ENCODE measurements at places on chromosomes 12 and 14.

- DNase-seq = no peak
Observed at GRCh38 chr12:57815177-57816000, 3.1 kb downstream of the AVIL start.

DNA sequence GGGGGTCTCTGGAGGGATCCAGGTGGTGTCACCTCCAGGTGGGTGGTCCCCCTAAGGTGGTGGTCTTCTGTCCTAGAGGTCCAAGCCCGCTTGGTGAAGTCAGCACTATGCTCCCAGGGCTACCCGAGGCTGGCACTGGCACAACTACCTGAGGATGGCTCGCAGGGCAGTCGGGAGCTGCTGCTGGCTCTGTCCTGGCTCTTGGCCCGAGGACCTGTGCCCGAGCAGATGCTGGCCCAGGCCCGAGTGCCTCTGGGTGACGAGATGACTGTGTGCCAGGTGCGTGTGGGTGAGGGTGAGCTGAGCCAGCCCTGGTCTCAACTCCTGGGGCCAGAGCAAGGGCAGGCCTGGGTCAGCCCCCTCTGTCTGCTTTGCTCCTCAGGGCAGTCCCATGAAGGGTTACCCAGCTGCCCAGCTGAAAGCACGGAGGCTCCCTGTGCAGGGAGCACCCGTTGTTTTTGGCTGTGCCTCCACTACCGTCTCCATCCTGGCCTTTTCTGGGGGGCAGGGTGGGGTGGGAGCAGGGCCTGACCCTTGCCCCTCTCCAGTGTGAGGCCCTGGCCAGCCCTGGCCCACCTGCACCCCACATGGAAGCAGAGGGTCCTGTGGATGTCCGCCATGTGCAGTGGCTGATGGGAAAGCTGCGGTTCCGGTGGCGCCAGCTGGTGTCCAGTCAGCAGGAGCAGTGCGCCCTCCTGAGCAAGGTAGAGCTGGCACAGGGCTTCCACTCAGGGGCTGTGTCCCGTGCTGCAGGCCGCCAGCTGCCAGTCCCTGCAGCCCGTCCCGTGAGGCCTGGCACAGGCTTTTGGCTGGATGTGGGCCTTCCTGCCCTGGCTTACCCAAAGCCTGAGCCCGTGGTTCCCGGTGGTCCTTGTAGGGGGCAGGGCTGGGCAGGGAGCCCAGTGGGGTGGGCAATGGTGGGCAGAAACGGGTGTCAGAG is 1.3 kb downstream of the TEDC1 start:
- DNase-seq = no peak

DNA sequence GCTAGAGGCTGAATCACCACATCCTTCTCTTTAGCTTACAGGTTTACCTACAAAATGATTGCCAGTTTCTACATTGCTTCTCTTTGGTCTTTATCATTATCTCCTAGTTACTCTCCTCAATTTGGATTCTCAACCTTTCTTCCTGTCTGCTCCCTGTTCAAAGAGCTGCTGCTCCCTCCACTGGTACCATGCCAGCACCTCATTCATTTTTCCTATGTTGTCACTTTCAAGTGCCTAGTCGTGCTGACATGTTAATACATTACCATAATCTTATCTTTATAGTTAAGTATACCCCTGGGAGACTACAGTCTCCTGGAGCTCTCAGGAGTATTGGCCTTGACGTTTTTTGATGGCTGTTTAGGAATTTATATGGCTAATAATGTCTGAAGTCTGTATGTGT is 14.2 kb downstream of the FRS2 start:
- peak; percentile 6 for DNase-seq

DNA sequence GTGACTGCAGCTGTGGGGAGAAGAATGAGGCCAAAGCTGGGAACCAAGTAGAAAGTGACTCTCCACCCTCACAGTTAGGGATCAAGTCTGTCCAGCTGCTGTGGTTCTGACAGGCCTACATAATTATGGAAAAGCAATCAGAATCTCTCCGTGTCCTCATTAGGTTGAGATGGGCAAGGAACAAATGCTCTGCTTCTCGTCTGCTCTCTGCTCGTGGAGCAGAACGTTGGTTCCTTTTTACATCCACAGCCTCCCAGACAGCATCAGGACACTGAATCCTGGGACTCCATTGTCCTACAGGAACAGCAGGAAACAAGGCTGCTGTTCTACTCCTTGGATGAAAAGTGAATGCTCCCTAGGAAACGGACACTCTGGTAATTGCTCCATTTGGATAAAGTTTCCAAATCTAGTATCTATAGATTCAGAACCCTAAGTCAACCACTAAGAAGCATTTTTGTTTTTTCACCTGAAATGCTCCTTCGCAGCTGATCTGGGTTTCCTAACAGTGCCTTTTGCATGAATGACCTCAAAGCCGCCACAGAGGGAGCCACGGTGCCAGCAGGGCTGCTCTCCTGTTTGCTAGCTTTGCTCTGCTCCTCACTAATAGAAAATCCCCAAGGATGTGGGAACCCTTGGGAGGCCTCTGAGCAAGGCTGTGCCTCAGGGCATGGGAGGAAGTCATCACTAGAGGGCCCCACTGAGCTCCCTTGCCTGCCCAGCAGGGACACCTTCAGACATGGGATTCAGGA is 102.0 kb downstream of the EGLN3 start:
- DNase-seq = peak; percentile 53

- no peak for DNase-seq
Observed at GRCh38 chr14:82879949-82880535, 1346.4 kb upstream of the SEL1L start.
